Activated CD4-positive, alpha-beta T cell treated with anti-CD3 and anti-CD28 coated beads, Interleukin-2, amount 50 U/mL, for 24 hours (primary cell): ENCODE measurements at places on chromosomes 2 and 18.

- DNase-seq: no peak
Observed at GRCh38 chr18:25141886-25142285, 210.1 kb downstream of the ZNF521 start.

- DNase-seq: no peak
Observed at GRCh38 chr2:192029089-192029488, 165.6 kb downstream of the TMEFF2 start.

DNA sequence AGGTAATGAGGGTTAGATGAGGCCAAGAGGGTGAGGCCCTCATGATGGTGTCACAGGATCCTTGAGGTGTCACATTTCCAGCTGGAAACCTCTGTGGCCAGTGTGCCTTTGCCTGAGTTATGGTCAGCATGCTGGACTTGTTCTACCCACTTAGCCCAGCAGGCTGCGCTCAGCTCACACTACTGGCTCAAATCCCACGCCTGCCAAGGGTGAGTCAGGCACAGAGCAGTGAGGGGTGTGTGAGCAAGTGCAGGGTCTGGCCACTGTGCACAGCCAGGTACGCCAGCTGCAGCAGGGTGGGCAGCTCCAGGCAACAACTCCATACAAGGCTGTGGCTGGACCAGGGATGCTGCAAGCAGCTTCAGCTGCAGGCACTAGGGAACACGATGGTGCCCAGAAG lies 616.6 kb upstream of the FSHR start:
- no peak for DNase-seq

DNA sequence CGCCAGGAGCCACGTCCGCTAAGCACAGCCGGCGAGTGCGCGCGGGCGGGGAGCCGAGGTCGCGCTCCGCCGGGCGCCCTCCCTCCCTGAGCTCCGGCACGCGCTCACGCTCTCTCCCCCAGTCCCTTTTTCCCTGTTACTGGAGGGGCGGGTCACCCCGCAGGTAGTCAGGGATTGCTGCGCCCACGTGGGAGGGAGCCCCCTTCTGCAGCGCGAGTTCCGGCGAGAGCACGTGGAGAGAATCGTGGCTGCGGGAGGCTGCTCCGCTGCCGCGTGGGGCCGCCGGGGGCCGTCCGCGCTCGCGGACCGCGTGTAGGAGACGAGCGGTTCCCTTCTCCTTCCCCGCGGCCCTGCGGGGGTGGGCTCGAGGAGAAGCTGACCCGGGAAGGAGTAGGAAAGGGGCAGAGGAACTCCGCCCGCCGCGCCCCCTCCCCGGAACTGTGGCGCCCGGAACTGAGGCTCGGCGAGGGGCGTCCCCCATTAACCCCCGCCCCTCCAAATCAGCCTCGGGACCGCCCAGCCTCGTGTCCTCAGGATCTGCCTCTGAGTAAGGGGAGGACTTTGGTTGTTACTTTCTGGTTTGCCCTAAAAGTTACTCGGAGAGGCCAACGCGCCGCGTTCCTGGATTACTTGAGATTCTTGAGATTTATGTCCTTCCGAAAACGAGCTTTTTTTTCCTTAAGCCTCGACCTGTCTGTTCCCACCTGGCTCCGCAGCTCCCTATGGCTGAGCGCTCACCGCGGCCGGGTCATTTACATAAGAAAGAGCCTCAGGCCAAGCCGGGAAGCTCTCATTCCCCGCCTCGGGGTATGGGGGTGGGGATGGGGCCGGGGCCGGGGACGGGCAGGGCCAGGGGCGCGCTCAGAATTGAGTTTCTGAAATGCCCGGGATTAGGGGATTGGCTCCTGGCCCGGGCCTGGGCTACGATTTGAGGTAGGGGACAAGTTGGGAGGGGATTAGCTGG lies 1.1 kb downstream of the HK2 start:
- peak; percentile 68 for DNase-seq

DNA sequence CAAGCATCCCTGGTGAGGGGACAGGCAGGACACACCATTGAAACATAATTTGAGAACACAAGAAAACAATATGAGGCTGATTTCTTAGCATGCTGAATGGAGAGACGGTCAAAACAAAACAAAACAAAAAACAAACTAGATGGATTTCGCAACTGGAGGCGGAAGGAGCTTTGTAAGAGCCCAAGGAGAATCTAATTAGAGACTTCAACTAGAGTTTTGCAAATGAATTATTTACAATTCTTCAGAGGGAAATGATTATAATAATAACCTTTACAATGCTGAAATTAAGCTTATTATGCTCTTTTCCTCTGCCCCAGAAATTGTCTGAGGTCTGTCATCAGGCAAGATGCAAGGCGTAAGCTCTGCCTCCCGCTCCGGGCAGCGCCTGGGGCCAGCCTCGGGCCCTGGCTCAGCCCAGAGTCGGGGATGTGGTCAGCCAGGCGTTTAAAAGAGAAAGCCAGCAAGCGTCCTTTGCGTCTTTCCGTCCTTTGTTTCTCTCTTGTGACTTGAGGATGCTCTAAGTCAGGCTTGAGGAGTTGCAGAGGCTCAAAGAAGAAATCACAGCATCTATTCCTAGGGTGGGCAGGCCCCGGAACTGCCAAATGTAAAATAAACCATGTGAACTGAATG lies 139.6 kb downstream of the TWIST2 start:
- no peak for DNase-seq

GRCh38 chr2:70073493-70073892 lies 13.8 kb upstream of the PCBP1 start:
- no peak for DNase-seq

DNA sequence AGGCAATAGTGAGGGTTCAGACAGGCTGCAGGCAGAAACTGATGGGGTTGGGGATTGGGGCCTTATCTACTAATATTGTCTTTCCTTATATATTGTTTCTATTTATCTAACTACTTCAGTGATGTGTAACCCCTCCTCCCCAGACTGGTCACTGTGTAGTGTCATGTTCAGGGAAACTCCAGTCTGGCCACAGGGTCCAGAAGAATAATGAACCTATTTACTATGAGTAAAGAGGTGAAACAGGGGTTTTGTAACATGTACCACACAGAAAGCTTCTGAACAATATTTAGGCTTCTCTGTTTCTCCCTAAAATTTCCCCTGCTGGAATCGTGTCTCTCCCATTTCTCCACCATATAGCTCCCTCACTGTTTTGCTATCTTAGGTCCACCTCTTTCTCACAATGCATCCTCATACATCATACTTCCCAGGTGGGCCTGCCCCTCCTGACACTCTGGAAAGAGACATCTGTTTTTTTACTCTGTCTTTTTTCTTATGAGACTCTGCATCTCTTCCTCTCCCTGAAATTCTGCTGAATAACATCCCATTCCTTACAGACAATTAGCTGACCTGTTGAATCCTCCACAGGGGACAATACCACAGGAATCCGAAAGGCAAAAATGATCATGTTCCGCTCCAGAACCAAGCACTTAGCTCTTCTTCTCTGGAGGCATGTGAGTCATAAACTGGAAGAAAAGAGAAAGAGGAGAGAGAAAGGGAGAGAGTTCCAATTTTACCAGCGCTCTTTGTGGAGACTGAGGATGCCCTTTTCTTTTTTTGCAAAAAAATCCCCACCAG lies 154.8 kb downstream of the ZEB2 start:
- no peak for DNase-seq

DNA sequence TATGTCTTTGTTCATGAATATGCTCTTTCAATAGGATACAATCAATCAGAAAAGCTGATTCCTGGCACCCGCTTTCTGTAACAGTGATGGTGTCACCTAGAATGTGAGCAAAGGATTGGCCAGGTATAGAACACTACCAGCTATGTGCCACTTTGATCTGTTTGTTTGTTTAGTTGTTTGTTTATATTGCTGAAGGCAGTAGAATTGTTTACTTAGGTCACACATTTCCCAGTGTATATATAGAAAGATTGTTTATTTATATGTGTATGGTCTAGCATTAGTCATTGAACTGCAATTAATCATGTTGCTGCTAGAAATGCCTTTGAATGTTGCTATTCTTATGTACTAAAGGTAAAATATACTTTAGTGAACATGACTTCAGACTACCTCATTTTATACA lies 1678.6 kb upstream of the CELF4 start:
- no peak for DNase-seq

DNA sequence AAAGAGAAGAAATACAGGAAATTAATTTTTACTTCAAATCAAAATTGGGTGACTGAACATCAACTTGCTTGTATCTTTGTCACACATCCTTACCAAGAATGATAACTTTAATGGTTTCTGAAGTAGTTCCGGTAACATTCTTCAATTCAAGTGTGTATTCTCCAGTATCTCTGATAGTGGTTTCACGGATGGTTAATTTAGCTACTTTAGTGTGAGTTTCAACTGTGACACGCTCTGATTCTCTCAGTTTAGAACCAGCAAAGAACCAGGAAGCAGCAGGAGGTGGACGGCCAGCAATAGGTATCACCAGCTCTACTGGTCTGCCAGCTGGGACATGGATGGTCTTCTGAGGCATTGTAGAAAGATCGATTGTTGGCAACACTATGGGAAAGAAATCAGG lies 62.3 kb downstream of the PLEKHA3 start:
- no peak for DNase-seq

GRCh38 chr2:236343400-236344161 lies 79.4 kb upstream of the ASB18 start:
- peak; percentile 32 for DNase-seq

DNA sequence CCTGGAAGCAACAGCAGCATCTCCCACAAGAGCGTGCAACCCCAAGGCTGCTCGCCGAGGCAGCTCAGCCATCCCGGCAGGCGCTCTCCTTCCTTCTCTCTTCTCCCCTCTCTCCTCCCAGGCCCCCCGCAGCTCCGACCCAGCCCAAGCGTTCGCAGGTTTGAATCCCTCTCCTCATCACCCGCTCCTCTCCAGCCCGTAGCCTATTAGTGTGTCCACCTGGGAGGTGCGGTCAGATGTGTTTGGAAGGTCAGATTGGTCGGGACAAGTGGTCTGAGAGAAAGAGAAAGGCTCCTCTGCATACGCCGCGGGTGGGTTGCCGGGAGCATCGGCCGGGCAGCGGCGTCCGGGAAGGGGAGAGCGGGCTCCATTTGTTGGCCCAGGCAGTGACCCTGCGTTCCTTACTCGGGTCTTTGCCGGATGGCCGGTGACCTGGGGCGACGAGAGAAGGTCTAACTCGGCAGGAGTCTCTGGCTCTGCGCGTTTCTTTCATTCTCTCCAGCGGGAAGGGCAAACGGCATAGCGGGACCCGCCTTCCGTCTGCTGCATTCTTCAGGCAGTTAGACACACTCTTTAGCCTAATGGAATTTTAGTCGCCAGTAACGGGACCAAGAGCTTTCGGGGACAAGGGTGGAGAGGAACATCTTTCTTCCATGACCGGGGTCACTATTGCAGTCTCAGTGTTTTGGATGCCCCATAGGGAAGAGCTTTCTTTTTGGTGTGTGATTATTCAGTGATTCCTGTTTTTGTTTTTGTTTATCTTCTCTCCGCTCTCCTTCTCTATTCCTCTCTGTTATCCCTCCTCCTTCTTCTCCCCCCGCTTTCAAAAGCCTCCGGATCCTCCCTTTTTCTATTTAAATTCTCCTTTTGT lies 1.1 kb upstream of the TMEFF2 start:
- DNase-seq: no peak

- no peak for DNase-seq
Observed at GRCh38 chr2:111157798-111158197, 37.1 kb downstream of the BCL2L11 start.

DNA sequence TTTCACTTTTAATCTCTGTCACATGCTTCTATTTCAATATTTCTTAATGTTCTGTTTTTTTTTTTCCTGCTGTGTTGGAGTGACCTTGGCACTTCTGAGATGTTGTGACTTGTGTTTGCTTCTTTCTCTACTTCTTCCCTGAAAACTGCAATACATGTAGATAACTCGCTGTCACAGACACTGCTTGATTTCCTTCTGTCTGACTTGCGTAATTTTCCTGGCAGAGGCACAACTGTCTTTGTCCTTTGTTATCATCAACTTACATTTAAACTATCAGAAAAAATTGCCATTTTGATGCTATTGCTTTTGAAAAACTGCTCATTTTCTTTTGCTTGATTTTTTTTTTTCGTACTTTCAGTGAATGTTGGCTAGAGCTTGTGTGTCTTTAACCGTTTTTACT lies 69.0 kb downstream of the BABAM2 start:
- DNase-seq: no peak

DNA sequence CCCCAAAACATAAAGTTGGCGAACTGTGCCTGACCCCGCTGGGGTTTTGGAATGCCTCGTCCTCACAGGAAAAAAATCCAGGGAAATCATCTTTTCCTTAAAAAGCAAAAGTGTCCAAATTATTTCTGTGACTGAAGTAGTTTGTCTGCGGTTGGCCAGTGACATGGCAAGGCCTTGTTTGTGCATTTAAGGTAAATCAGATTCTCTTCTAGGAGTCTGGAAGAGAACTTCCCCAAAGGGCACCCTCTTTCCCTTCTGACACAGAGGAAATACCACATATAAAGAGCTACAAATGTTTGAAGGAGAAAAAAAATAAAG lies 737 bp upstream of the CYB5A start:
- DNase-seq: no peak

DNA sequence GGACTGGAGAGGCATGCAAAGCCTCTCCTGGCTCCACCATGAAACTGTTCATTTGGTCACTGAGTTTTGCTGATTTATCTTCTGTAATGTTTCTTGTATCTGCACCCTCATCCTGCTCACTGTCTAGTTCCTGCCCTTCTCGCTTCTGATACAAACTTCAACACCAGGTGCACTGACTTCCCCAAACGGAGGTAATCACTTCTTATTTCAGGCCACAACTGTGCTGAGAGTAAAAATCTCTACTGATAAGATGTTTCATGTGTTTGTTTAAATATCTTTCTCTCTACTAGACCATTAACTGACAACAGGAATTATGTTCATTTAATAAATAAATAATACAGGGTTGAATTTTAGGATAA lies 10.9 kb upstream of the NT5C1B start:
- DNase-seq: no peak

DNA sequence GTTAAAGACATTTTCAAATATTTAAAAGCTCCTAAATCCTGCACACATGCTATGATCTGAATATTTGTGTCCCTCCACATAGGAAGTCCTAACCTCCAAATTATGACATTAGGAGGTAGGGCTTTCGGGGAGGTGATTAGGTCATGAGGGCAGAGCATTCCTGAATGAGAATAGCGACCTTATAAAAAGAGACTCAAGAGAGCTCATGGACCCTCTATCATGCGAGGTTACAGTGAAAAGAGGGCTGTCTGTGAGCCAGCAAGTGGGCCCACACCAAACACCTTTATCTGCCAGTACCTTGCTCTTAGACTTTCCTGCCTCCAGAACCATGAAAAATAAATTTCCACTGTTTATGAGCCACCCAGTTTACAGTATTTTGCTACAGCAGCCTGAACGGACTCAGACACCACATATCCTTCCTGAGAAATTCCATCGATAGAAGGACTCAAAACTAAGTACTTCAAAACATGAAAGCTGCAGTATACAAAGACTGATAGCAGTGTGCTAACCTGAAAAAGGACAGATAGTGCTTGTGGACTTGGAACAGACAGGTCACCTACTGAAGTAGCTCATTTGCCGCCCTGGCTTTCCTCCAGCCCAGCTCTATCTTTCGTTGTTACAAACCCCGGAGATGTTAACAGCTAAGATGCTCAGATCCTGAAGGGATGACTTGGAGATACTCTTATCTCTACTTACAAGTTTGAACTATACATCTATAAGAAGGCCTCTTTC lies 13.8 kb downstream of the FAM210A start:
- no peak for DNase-seq

- no peak for DNase-seq
Observed at GRCh38 chr2:42128721-42129486, 40.2 kb upstream of the EML4 start.
